ENCODE measurements at places on chromosomes 16 and 17.

GRCh38 chr16:85213926-85214675 is 101.8 kb upstream of the CIBAR2 start:
- DNase-seq: no peak

DNA sequence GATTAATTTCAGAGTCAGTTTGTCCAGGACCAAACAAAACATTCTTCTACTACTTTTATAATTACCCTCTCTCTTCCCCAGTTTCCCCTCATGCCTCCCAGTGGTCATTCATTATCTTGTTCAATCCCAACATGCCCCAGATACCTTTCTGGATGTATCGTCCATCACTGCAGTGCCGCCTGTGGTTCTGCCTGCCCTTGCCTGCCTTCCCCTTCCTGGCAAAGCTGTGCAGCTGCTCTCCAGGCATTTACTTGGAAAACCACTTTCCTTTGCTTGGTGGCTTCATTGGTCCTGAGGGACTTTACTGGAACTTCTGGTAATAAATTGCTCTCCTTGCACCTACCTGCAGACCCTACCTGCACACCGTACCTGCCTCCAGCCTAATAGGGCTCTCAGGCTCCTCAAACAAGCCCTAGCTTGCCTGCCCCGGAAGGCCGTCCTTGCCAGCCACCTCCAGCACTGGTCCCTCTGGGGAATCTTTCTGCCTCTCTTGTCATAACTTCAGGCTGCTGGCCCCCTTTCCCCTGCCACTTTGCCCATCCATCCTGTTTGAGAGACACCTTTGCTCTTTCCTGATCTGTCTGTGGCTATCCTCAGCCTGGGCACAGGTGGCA is 19.5 kb upstream of the MSI2 start:
- no peak for DNase-seq

GRCh38 chr17:33500151-33500550 is 207.1 kb upstream of the ASIC2 start:
- DNase-seq: no peak

DNA sequence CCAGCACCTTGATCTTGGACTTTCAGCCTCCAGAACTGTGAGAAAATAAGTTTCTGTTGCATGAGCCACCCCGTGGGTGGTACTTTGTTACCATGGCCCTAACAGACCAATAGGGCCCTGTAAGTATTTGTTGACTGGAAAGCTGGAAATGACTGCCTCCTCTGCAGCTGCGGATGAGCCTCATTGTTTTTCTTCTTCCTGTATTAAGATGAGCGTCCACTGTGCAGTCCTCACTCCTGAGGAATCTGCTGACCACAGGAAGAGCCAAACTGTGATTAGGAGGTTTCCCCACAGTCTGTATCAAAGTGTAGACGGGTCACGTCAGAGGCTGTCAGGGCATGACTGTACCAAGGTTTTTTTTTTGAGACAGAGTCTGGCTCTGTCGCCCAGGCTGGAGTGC is 12.2 kb upstream of the AKTIP start:
- no peak for DNase-seq

GRCh38 chr16:56477096-56477878 is 25.9 kb downstream of the OGFOD1 start:
- DNase-seq: no peak

DNA sequence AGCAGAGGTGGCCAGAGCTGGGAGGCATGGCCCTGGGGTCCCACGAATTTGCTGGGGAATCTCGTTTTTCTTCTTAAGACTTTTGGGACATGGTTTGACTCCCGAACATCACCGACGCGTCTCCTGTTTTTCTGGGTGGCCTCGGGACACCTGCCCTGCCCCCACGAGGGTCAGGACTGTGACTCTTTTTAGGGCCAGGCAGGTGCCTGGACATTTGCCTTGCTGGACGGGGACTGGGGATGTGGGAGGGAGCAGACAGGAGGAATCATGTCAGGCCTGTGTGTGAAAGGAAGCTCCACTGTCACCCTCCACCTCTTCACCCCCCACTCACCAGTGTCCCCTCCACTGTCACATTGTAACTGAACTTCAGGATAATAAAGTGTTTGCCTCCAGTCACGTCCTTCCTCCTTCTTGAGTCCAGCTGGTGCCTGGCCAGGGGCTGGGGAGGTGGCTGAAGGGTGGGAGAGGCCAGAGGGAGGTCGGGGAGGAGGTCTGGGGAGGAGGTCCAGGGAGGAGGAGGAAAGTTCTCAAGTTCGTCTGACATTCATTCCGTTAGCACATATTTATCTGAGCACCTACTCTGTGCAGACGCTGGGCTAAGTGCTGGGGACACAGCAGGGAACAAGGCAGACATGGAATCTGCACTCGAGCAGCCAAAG is 2.3 kb downstream of the CSF3 start:
- DNase-seq: no peak

DNA sequence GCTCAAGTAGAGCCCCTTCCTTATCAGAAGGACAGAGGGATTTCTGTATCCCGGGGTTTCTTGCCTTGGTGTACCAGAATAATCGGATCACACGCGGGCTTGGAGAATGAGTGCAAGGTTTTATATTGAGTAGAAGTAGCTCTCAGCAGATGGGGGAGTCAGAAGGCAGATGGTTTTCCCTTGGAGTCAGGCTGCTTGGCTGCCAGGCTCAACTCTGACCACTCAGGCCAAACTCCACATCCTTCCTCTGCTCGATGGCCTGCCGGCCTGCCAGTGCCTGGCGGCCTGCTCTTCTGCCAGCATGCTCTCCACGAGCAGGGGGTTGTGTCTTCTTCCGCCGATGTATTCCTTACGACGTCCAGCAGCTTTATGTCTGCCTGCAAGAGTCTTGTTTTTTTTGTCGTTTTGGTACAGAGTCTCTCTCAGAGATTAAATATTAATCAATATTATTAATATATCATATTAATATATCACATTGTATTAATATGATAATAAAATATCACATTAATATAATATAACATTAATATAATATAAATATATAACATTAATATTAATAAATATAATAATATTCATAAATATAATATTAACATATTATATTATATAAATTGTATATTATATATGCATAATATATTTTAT is 229.2 kb upstream of the WSCD1 start:
- DNase-seq: no peak

DNA sequence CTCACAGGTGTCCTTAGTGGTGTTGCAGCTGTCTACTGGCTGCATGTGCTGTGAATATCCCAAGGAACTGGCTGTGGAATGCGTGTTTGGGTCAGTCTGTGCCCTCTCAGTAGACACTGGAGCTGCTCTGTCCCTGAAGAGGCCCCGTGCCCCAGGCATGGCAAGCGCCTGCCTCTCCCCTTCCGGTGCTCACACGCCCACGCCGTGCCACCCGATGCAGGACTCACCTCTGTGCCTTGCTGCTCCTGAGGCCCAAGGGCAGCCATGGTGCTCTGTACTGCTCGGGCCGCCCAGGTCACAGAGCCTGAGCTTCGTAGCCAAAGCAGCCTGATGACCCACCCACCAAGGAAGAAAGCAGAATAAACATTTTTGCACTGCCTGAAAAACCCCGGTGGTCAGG is 10.0 kb downstream of the RGS11 start:
- no peak for DNase-seq

DNA sequence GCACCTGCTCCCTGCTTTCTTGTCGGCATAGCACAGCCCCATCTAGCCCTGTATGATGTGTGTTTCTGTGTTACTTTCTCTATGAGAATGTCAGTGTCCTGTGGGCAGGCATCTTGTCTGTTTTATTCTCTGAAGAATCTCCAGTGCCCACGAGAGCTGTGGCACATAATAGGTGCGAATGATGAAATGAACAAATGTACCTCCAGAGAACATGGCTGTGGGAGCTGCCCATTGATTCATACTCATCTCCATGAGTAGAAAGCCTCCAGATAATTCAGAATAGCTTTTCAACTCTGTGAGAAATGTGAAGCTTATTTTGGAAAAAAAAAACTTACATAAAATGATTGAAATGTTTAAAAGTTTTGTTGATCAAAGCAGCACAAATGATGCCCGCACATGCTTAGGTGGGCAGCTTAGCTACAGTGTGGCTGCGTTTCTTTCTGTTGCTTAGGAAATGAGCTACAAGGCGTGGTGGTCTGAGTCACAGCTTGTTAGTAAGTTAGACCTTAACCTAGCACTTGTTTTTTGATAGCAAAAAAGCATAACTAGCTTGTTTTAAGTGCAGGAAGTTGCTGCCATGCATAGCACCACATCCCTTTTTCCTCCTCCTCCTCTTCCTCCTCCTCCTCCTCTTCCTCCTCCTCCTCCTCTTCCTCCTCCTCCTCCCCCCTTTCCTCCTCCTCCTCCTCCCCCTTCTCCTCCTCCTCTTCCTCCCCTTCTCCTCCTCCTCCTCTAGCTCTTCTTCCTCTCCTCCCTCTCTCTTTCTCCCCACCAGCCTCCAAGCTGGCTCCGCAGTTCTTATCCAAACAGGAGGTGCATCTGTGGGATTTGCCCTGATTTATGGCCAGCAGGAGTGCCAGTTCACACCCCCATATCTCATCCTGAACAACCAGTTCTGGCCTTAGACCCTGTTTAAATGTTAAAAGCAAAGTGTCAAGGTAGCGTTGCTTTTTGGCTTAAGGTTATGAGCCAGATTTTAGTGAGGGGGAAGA is 221.5 kb downstream of the IRF8 start:
- DNase-seq: no peak

GRCh38 chr17:4235372-4236279 is 28.2 kb downstream of the ANKFY1 start:
- no peak for DNase-seq

DNA sequence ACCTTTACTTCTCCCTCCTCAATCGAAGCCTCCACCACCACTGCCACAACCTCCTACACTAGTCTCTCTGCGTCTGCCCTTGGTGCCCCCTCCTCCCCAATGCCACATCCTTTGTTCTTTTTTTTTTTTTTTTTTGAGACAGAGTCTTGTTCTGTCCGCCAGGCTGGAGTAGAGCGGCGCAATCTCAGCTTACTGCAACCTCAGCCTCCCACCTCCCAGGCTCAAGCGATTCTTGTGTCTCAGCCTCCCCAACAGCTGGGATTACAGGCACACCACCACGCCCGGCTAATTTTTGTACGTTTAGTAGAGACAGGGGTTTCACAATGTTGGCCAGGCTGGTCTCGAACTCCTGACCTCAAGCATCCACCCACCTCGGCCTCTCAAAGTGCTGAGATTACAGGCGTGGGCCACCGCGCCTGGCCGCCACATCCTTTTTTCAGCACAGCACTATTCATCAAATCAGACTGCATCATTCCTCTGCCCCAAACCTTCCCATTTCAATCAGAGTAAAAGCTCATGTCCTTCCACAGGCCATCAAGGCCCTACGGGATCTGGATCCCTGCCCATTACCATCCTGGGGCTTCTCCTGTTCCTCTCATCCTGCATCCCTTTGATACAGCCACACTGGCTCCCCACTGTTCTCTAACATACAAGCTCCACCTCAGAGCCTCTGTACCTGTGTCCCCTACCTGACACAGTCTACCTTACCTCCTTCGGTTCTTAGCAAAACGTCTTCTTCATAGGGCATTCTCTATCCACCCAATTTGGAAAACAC is 2.0 kb downstream of the KLHL11 start:
- no peak for DNase-seq

DNA sequence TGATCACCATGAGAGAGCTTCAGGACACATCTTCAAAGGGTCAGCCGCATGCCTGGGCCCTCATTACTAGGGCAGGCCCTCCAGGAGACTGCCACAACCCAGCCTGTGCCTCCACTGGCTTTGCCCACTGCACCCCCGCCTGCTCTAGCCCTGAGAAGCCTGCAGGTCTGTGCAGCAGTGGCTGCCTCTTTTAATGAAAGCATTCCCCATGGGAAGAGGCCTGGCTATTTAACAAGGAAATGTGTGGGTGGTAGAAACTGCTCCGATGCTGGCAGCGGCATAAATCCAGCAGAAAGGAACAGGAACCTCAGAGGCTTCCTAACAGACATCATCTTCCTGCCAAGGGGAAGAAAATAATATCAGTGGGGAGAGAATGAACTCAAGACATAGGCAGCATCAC is 375 bp upstream of the KRT32 start:
- DNase-seq: no peak

- no peak for DNase-seq
These were observed 92.2 kb downstream of the TUBD1 start for GRCh38 chr17:59800530-59800942.

GRCh38 chr16:15403392-15403995 is 7.9 kb downstream of the MPV17L start:
- no peak for DNase-seq

DNA sequence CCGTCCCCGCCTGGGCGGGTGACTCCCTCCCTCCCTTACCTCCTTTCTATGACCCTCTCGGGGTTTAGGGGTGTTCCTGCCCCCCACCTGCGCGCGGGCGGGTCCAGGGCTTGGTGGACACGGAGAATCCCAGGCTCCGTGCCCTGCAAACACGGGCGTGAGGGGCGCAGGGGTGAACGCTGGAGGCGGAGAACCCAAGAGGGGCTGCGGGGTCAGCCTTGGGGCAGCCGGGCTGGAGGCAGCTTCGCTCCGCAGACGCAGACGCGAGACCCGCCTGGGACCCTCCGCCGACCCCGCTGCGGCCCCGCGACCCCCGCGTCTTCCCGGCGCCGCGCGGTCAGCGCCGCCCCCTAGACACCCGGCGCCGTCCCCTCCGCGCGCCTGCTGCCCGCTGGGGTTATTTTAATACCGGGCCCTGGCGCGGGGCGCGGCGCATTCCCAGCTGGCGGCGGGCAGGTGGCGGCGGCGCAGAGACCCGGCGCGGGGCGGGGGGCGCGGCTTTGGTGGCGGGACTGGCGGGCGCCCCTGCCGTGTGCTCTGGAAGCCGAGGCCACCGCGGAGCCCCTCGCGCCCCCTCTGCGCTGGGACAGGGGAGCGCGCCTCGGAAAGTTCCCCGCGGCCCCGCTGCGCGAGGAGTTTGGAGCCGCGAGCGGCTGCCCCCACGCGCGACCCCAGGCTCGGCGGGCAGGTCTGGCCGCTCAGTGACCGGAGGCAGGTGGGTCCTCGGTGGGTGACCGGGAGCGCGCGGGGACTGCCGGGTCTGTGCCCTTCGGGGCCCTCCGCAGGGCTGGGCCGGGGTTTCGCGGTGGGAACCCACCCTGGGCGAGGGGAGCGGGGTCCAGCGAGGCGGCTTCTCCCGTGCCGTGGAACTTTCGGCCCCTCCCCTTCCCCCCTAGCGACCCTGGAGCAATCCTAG is at the start of gene UTS2R:
UTS2R (plus strand) TSS at position 433 of the 916 bp plus-strand sequence. CDS start 2,560 bp downstream, outside the sequence.
- no peak for DNase-seq
